ENCODE measurements at places on chromosomes 16 and 17.

DNA sequence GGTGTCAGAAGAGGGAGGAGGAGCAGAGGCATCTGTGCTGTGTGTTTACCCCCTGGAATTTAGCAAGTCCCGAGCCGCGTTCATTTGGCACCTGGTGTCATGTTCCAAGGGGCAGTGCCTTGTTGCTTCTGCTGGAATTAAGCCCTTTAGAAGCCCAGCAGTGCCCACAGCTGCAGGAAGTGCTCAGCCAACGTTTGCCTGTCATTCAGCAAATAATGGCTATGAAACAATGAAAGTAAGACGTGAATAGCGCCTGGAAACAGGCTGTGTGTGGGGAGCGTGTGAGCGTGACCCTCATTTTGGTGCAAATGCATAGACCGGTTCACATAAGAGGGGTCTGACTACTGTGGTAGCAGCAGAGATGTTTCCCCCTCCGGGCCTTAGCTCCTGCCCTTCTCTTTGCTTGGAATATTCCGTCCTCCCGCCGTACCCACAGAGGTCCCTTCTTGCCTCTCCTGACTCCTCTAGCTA, 5.8 kb upstream of the ATP2C2 start:
- no peaks in the 10 kb centered on the region for H3K4me1 ChIP-seq
- no peak overlapping the region for H3K4me3 ChIP-seq
- no peaks in the 10 kb centered on the region for H3K36me3 ChIP-seq
- no peak for DNase-seq
- H3K27me3 ChIP-seq: peaks cover 13% of the 10 kb centered on the region
- H3K27ac ChIP-seq: no peak overlapping the region

GRCh38 chr17:40063901-40064531, 1.3 kb downstream of the THRA start:
- H3K4me3 ChIP-seq: peak overlapping the region; percentile 99
- peak overlapping the region; percentile 100 for H3K27ac ChIP-seq
- DNase-seq: peak; percentile 80
- H3K36me3 ChIP-seq: no peaks in the 10 kb centered on the region
- peaks cover 57% of the 10 kb centered on the region for H3K4me1 ChIP-seq

- H3K27ac ChIP-seq: no peak overlapping the region
- no peaks in the 10 kb centered on the region for H3K27me3 ChIP-seq
- H3K4me1 ChIP-seq: no peaks in the 10 kb centered on the region
- DNase-seq: no peak
- H3K36me3 ChIP-seq: no peaks in the 10 kb centered on the region
These were observed 115.9 kb downstream of the SEC14L1 start for GRCh38 chr17:77256710-77257109.

DNA sequence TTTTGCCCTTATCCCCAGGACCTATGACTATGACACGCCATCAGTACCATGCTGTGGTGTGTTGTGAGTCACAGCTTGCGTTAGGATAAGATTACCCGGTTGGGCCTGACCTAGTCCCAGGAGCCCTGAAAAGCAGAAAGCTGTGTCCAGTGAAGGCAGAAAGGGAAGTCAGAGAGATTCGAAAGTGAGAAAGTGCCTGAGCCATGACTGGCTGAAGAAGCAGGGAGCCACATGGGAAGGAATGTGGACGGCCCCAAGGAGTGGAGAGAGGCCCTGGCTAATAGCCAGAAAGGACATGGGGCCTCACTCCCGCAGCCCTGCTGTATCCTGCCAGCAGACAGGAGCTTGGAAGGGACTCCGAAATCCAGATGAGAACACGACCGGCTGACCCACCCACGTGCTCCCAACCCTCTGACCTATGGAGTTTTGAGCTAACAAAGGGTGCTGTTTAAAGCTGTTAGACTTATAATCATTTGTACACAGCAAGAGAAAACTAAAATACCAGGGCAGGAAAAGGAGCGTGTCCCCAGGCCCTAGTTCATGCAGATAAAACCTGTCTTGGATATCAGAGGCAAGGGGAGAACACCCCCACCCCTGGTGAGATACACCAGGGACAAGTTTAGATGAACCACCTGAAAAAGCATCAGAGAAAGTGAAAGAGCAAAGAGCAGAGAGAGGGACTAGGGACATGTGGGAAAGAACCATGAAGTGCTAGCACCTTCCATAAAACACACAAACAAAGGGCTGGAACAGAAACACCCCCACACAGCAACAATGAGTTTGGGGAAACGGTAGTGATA, 115.3 kb downstream of the SLC39A11 start:
- H3K4me1 ChIP-seq: peaks cover 17% of the 10 kb centered on the region
- peaks cover 3% of the 10 kb centered on the region for H3K36me3 ChIP-seq
- no peaks in the 10 kb centered on the region for H3K27me3 ChIP-seq

- H3K27me3 ChIP-seq: no peaks in the 10 kb centered on the region
- H3K27ac ChIP-seq: peak overlapping the region; percentile 49
- H3K4me3 ChIP-seq: no peak overlapping the region
- H3K4me1 ChIP-seq: no peaks in the 10 kb centered on the region
These were observed 53.4 kb downstream of the ACTG1 start for GRCh38 chr17:81459224-81459623.

- DNase-seq: no peak
- no peak overlapping the region for H3K27ac ChIP-seq
- H3K4me3 ChIP-seq: no peak overlapping the region
- H3K27me3 ChIP-seq: no peaks in the 10 kb centered on the region
These were observed 43.8 kb downstream of the PSME3IP1 start for GRCh38 chr16:57141822-57142631.

GRCh38 chr17:50647187-50647586, 12.5 kb downstream of the ABCC3 start:
- DNase-seq: no peak
- H3K4me3 ChIP-seq: no peak overlapping the region
- no peaks in the 10 kb centered on the region for H3K27me3 ChIP-seq

- H3K36me3 ChIP-seq: no peaks in the 10 kb centered on the region
- DNase-seq: no peak
- peaks cover 2% of the 10 kb centered on the region for H3K4me1 ChIP-seq
- peak overlapping the region; percentile 59 for H3K27ac ChIP-seq
- no peaks in the 10 kb centered on the region for H3K27me3 ChIP-seq
These were observed 2.3 kb upstream of the P2RX1 start for GRCh38 chr17:3918372-3919122.

DNA sequence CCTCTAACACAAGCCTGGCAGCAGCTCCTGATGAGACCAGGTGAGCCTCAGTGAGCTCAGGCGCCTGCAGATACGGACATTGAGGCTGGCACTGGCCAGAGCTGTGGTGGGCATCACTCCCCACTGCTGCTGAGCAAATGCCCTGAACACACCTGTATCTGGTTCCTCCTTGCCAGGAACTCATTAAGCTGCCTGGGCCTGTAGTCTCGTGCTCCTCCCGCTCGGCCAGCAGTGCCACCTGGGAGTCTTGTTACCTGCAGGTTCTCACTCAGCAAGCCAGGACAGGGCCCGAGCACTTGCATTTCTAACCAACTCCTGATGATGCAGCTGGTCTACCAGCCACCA, 13.3 kb downstream of the EIF4A3 start:
- no peaks in the 10 kb centered on the region for H3K4me1 ChIP-seq
- H3K27me3 ChIP-seq: no peaks in the 10 kb centered on the region
- H3K27ac ChIP-seq: no peak overlapping the region
- H3K36me3 ChIP-seq: peaks cover 60% of the 10 kb centered on the region
- no peak for DNase-seq
- H3K4me3 ChIP-seq: no peak overlapping the region

- no peak overlapping the region for H3K27ac ChIP-seq
- no peaks in the 10 kb centered on the region for H3K36me3 ChIP-seq
- H3K27me3 ChIP-seq: peaks cover 7% of the 10 kb centered on the region
- no peak overlapping the region for H3K4me3 ChIP-seq
- DNase-seq: no peak
- no peaks in the 10 kb centered on the region for H3K4me1 ChIP-seq
These were observed 29.1 kb upstream of the CRHR1 start for GRCh38 chr17:45755050-45755449.

DNA sequence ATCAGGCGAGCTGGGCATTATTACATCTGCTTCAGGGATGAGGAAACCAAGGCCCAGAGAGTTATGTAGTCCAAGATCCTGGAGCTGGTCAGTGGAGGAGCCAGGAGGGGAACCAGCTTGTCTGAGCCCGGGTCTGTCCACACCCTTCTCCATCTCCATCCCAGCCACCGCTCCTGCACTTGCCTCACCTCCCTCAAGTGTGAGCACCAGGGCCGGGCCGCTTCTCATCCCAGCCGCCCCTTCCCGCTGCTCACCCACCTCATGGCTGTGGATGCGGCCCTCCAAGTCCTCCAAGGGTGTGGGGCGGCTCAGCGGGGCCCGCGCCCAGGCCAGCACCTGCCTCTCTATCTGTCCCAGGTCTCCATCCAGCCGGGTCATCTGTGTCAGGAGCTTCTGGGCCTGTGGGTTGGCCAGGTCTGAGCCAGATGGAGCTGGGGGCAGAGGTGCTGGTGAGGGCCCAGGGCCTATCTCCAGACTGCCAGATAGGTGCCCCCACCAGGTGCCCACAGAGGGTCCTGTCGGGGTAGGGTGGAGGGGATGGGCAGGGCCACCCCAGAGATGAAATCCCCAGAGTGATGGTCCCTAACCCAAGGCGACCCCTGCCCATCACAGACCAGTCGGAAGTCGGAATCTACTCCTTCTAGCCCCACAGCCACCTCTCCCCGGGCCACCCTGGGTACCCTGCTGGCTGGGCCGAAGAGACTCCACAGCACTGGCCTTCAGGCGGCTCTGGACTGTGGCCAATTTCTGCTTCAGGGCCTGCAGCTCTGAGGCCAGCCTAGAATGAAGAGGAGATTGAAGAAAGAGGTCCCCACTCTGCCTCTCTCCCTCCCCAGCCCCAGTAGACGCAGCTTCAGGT, 9.4 kb downstream of the EVPL start:
- no peaks in the 10 kb centered on the region for H3K27me3 ChIP-seq
- H3K27ac ChIP-seq: no peak overlapping the region
- no peak for DNase-seq
- no peak overlapping the region for H3K4me3 ChIP-seq

- no peak overlapping the region for H3K4me3 ChIP-seq
These were observed 136.9 kb upstream of the DYNLRB2 start for GRCh38 chr16:80403894-80404293.

DNA sequence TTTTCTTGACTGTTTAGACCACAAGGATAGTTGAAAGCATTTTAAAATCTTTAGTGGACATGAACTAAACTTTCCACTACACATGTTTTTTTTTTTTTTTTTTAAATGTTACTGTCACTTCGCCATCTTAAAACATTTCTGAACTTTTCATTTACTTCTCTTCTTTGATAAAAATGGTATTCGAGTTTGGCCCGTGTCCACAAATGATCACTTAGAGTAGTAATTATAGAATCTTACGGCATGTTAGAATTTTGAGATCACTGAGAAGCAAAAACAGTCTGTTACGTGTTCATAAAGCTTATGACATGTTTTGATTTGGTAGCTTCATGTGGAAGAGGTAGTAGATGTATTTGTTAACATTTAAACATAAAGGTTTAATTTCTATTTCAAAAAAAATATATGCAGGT, 1.1 kb downstream of the NSRP1 start:
- peaks cover 9% of the 10 kb centered on the region for H3K36me3 ChIP-seq
- peaks cover 18% of the 10 kb centered on the region for H3K4me1 ChIP-seq
- H3K4me3 ChIP-seq: peak overlapping the region; percentile 88
- H3K27me3 ChIP-seq: no peaks in the 10 kb centered on the region
- H3K27ac ChIP-seq: peak overlapping the region; percentile 87
- no peak for DNase-seq

DNA sequence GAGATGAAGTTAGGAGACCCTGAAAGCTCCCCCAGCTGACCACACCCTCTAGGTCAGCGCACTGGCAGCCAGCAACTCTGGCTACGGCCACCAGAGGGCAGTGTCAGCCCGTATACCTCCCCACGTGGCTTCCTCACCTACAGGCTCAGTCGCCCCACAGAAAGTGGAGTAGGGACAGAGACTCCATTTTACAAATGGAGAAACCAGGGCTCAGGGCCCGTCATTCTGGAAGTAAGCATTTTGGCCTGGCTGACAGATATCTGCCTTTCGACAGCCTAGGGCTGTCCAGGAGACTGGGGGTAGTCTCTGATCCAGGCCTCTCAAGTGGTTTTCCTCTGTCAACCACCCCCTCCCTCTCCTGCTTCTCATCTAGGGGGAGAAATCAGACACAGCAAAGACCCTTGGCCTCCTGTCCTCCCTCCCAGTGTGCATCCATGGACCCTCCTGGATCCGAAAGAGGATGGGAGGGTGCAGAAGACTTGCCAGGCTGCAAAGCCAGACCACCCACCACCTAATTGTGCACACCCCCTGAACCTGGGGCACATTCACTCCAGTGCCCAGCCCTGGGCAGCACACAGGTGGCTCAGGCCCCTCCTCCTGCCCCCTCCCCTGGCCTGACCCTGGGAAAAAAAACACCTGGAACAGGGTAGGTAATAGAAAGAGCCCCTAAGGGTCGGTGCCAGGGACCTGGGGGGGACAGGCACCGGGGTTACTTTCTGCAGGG, 3.8 kb upstream of the HAP1 start:
- peak; percentile 55 for DNase-seq
- H3K27me3 ChIP-seq: peaks cover 44% of the 10 kb centered on the region
- H3K36me3 ChIP-seq: no peaks in the 10 kb centered on the region
- H3K4me3 ChIP-seq: no peak overlapping the region
- H3K27ac ChIP-seq: no peak overlapping the region
- H3K4me1 ChIP-seq: peaks cover 21% of the 10 kb centered on the region

DNA sequence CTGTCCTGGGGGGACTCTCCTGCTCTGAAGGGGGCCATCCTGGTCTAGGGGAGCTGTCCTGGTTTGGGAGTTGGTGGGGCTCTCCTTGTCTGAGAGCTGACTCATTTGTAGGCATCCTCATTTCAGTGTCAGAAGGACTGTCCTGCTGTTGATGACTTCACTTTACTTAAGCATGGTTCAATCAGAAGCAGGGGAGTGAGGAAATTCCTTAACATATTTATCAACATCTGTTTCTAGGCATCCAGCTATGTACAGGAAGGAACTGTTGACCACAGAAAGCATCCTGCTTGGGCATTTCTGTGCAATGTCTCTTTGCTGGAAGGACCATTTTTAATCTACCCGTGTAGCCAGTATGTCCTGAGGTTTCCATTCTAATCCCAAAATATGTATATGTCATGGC, 502.7 kb upstream of the HSBP1 start:
- no peaks in the 10 kb centered on the region for H3K27me3 ChIP-seq
- H3K27ac ChIP-seq: no peak overlapping the region

GRCh38 chr17:42844271-42844670, at the start of gene AOC2:
Gene AOC2, plus strand, starts transcription at chr17:42844580. Its CDS starts 47 bp downstream, at chr17:42844627.
- no peak within 1 kb of the TSS for H3K4me3 ChIP-seq
- H3K27me3 ChIP-seq: no peaks in the 10 kb centered on the region
- no peaks in the 10 kb centered on the region for H3K4me1 ChIP-seq
- no peak within 1 kb of the TSS for H3K27ac ChIP-seq
- H3K36me3 ChIP-seq: no peaks in the 10 kb centered on the region

- DNase-seq: no peak
- no peaks in the 10 kb centered on the region for H3K4me1 ChIP-seq
- H3K27ac ChIP-seq: no peak overlapping the region
- H3K4me3 ChIP-seq: no peak overlapping the region
- no peaks in the 10 kb centered on the region for H3K36me3 ChIP-seq
These were observed 10.0 kb downstream of the CNGB1 start for GRCh38 chr16:57960826-57961472.

- no peaks in the 10 kb centered on the region for H3K36me3 ChIP-seq
- no peak overlapping the region for H3K27ac ChIP-seq
- no peaks in the 10 kb centered on the region for H3K27me3 ChIP-seq
- DNase-seq: no peak
- no peak overlapping the region for H3K4me3 ChIP-seq
- H3K4me1 ChIP-seq: no peaks in the 10 kb centered on the region
These were observed 338.3 kb downstream of the BCAS3 start for GRCh38 chr17:61015966-61016365.

GRCh38 chr17:2076087-2076984, 21.4 kb downstream of the HIC1 start:
- H3K27ac ChIP-seq: peak overlapping the region; percentile 82
- no peak overlapping the region for H3K4me3 ChIP-seq
- H3K27me3 ChIP-seq: no peaks in the 10 kb centered on the region
- no peak for DNase-seq
- H3K4me1 ChIP-seq: peaks cover 53% of the 10 kb centered on the region

All from gastrocnemius medialis (tissue), 4 donors.